ENCODE measurements at places on chromosomes 1 and 21. TPM values are rescaled to one million over a fixed set of nuclear protein-coding genes. Genes with fewer than 3 reads are reported as not detected.

Gene REN
- 1.0 TPM for polyA plus RNA-seq

Gene RAP1GAP
- 18.4 TPM for polyA plus RNA-seq

Gene TAL1
- 3.3 TPM for polyA plus RNA-seq

DNA sequence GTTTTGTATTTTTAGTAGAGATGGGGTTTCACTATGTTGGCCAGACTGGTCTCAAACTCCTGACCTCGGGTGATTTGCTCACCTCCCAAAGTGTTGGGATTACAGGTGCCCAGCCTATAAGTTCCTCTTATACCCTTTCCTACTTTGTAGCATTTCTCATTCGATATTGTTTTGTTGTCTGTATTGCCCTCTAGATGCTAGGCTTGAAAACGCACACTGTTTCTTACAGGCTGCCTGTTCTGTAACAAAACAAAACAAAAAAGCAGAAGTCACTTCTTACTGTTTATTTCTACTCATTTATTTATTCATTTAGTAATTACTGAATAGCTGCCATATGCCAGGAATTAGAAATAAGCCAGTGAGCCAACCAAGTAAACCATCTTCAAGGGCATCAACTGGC lies 136.9 kb upstream of the BMP8A start:
- DNase-seq = no peak

- DNase-seq = no peak
These were observed 348.6 kb downstream of the USP25 start for GRCh38 chr21:16078382-16078781.

DNA sequence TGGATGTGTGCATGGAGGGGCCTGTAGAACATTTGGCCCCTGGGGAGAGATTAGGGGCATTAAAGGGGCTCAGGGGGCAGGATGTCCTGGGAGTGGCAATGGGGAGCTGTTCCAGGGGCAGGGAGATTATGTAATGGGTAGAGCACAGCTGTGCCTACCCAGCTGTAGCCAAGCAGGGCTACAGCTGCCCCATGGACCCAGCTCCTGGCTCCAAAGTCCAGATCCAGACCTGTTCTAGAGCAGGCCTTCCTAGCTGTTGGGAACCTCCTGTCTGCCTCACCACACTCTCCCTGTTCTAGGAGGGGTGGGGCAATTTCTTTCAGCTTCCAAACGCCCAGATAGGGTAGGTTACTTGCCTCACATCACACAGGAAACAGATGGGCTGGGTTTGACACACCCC lies 5.6 kb downstream of the RPS6KA1 start:
- no peak for DNase-seq

DNA sequence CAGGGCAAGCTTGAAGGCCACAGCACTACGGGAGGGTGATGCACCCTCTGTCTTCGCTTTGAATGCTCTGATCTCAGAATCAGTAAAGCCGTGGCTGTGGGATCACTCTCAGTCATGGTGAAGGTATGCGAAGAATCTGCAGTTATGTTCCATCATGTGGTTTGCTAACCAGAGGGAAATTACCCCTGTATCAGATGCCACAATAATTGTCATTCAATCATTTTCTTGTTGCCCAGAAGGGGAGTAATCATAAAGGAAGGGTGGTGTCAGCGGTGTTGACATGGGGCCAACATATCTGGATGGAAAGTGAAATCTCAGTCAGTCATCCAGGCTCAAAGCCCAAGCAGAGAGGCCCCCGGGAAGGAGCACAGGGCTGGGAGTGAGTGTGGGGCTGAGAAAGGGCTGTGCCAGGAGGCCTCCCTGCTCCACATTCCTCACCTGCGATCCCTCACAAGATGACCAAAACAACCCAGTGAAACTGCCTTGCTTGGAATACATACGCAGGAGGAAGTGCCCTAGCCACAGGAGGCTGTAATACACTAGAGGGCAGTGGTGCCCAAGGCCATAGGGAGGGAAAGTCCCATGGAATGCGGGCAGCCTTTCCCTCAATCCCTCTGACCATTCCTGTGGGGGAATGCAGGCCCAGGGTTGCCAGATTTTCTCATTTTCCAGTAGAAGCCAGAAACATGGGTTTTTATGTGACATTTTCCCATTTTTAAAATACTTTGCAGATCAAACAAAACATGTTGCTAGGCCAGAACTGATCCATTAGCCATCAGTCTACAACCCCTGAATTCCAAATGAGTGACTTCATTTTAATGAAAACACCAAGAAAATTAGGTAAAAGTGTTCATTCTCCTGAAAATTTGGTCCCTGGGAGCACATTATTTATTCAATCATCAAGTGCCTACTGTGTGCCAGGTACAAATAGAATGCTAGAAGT lies 95.7 kb upstream of the VANGL1 start:
- DNase-seq = peak; percentile 21

DNA sequence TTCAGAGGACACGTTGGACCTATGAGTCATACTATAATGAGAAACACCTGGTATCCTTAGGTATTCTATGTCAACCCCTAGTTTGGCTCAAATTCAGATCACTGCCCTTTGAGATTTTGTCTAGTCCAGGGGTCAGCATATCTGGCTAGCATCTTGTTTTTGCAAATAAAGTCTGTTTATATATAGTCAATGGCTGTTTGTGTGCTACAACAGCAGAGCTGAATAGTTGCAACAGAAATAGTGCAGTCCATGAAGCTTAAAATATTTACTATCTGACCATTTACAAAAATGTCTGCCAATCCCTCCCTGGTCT lies 48.5 kb upstream of the EDEM3 start:
- DNase-seq = no peak

- peak; percentile 56 for DNase-seq
These were observed 48.0 kb downstream of the TBCE start for GRCh38 chr1:235415008-235415904.
